Stimulated activated CD4-positive, alpha-beta T cell treated with anti-CD3 and anti-CD28 coated beads, TNF-alpha, amount 100 ng/mL, for 4 hours (primary cell): ENCODE measurements at places on chromosomes 6 and 20.

DNA sequence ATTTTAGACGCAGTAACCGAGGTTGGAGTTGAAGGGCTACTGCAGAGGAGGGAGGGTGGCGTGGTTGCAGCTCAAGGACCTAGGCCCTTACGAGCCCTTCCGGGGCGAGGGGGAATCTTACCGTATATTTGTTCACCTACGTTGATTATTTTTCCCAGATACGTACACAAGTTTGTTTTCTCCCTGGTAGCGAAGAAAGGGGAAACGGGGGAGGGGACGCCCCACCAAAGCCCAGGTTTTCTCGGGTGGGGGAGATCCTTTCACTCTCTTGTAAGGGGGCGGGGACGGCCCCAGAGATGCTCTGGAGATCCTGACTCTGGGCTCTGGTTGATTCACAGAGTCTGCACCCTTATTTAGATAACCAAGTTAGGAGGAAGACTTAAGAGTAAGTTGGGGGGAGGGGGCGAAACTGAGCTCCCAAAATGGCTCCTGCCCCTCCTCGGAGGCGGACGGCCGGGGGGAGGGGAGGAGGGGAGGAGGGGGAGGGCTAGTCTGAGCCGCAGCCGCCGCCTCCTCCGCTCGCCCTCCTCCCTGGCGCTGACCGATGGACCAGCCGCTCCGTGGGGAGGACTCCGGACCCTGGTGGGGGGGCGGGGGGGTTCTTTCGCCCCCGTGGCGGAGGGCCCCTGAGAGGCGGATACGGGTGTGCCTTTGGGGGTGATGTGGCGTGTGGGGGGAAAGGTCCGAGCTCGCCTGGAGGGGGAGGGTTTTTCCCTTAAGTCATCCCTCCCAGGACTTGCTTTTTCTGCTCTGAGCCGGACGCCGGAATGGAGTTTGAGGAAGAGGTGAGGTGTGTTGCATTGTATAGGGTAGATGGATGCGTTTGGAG lies 2.2 kb downstream of the BRD2 start:
- peak; percentile 67 for DNase-seq

DNA sequence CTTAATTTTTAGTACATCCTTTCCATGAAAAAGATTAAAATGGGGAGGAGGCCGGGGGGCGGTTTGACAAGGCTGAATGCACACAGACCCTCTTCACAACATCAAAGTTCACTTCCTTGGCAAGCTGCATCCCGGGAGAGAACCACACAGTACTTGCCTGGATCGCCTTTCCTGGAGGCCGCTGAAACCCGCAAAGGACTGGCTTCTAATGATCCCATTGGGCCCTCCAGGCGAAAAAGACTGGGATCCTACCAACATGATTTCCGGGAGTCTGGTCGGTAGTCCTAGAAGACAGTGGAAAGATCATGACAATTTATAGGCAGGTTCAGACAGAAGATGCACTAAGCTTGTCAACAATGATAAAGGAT lies 60.2 kb downstream of the RIPOR2 start:
- no peak for DNase-seq

GRCh38 chr6:31462026-31462963 lies 35.6 kb upstream of the MICB start:
- DNase-seq: no peak

DNA sequence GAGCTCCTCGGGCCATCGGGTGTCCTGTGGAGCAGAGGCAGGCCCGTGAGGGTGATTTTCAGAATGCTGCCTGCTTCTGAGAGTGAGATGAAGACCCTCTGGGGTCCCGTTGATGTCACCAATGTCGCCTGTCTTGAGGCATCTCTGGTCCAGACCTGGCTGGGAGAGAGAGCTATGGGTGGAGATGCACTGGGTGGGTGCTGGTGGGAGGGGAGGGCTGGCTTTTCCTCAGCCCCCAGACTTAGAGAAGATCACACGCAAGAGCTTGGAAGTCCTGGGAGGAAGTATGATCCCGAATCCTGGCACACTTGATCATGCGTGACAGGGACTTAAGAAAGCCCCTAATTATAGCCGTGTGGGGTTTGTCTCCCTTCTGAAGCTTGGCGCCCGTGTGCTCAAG lies 103.2 kb upstream of the CD93 start:
- no peak for DNase-seq

DNA sequence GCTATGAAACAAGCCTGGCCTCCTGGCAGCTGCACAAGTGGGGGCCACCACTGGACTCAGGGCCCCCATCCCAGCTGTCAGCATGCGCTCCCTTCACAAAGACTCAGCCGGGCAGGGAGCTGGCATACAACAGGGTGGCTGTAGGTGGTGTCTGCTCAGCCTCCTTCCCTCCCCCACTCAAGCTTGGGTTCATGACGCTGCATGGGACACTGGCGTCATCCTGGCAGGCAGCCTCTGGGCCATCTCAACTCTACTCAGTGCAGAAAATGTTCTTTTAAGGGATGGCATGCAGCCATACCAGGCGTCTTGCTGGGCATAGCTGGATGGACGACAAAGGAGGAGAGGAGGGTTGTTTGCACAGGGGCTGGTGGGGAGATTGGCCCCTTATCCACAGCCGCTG lies 30.5 kb downstream of the SAYSD1 start:
- no peak for DNase-seq

- no peak for DNase-seq
These were observed 606 bp upstream of the ULBP1 start for GRCh38 chr6:149963212-149963461.

- DNase-seq: no peak
These were observed 109.3 kb downstream of the CFAP61 start for GRCh38 chr20:20161611-20162010.

- no peak for DNase-seq
These were observed 8.5 kb downstream of the STAU1 start for GRCh38 chr20:49179368-49180277.

DNA sequence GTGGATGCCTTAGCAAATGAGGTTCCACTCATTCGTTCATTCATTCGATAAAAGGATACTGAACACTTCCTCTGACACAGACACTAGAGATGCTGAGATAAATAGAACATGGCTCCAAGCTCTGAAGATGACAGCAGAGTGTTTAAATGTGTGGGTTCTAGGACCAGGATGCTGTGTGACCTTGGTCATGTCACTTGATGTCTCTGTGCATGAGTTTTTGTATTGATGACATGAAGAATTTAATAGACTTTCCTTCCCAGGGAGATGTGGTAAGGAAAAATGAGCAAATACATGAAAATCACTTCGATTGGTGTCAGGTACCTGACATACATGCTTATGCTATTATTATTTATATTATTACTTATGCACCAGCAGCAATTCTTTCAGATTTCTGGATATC lies 34.3 kb upstream of the CD83 start:
- DNase-seq: no peak

GRCh38 chr6:130116273-130116672 lies 97.9 kb downstream of the L3MBTL3 start:
- no peak for DNase-seq

DNA sequence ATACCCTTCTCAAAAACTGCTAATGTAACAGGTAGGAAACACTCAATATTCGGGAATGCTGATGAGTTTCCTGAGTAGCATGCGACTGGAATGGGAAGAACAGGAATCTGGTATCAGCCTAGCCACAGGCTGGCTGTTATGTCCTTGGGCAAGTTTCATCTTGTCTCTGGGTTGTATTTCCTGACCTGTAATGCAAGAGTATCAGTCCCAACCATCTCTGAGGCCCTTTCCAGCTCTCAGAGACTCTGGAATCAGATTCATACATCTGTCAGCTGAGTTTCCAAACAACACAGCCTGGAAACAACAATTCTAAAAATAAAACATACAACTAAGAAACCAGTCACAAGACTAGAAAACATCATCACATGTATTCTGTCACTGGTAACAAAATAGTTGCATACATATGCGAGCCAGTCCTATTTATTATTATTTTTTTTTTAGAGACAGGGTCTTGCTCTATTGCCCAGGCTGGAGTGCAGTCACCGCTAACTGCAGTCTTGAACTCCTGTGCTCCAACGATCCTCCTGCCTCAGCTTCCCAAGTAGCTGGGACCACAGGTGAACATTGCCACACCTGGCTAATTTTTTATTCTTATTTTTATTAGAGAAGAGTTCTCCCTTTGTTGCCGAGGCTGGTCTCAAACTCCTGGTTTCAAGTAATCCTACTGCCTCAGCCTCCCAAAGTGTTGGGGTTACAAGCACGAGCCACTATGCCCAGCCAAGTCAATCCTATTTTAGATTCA lies 16.7 kb upstream of the TFAP2A start:
- DNase-seq: no peak

DNA sequence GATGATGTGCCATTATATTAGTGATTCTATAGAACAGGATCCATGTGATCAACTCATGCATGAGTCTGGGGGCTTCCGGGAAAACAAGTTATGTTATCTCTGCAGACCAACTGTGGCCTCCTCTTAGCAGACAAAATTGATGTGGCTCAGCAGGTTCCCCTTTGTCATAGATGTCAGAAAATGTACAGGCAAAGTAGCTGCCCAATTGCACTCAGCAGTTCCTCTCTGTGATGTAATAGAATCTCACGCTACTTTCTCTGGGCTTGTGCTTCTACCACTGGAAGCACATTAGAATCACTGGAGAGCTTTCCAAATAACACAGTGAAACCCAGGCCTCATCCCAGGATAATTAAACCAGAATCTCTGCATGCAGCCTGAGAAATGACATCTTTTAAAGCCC lies 253.1 kb downstream of the SLC24A3 start:
- DNase-seq: no peak

GRCh38 chr20:34755367-34755766 lies 51.2 kb downstream of the TP53INP2 start:
- DNase-seq: no peak

DNA sequence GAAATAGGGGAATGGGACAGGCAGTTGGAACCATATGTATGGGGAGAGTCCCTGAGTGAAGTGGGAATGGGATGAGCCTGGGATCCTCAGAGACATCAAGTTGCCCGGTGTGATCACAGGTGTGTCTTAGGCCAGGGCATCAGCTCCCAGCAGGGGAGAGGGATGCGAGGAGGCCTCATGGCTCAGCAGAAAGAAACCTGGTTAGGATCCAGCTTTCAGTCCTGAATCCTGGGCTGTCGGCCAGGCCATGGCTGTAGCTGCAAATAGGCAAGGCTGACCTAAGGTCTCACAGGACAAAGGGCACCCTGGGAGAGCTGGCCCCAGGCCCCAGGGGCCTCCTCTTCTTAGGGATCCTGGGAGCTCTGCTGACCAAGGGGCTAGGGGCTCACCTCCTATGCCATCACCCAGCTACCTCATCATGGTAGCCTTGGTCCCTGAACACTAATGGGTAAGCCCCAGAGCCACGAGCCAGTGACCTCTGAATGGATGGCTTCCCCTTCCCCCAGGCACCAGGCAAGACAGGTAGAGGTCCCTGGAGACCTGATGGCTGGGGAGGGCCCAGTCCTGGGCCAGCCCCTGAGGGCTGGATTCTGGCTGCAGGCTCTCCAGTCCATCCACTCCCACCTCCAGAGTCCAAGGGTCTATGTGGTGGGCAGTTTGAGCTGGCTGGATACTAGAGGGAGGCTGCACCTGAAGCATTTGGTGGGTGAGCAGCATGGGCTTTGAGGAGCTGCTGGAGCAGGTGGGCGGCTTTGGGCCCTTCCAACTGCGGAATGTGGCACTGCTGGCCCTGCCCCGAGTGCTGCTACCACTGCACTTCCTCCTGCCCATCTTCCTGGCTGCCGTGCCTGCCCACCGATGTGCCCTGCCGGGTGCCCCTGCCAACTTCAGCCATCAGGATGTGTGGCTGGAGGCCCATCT lies at the start of gene SLC22A7:
SLC22A7 (plus strand) TSS at position 617 of the 921 bp plus-strand sequence; CDS start at position 716, 99 bp downstream.
- DNase-seq: no peak

GRCh38 chr6:116763906-116764628 lies 1.5 kb downstream of the FAM162B start:
- DNase-seq: no peak

DNA sequence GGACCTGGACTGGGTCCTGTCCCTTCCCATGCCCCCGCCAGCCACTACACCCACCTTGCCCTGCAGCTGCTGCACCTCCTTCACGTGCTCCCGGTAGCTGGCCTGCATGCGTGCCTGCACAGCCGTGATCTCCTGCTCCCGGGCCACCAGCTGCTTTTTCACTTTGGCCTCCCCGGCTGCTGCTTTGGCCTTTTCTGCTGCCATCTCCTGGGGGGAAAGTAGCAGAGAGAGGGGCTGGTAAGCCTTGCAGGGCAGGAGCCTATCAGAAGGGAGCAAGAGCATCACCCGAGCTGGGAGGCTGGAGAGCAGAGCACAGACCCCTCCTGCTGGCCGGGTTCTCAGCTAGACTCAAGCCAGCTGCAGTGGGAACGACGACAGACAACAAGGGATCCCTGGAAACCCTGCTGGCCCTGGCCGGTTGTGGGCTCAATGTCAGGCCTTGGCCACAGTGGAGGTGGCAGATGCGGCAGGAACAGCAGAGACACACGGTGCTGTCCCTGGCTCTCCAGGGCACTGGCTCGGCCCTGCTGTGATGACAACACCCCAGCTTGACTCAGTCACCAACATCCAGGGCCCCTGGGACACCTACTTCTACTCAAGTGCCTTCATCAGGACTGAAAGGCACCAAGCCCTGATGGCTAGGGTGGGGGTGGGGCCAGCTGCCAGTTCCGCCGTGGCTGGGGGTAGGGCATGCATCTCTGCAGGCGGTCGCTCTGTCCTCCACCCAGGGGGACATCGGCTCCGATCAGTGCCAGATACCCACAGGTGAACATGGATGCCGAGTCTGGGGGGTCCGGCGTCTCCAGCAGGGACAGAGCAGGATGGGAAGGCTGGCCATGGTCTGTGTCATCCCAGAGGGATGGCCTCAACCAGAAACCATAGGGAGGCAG lies 45.3 kb downstream of the RRBP1 start:
- no peak for DNase-seq

DNA sequence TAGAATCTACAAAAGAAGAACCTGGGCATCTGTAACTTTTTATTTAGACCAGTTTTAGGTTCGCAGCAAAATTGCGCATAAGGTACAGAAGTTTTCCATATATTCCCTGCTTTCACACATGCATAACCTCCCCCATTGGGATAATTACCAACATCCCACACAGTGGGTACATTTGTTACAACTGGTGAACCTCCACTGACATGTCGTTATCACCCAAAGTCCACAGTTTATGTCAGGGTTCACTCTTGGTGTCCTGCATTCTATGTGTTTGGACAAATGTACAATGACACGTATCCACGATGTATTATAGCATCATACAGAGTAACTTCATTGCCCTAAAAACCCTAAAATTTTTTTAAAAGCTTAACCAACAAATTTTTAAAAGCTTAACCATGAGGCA lies 109.7 kb downstream of the SMLR1 start:
- no peak for DNase-seq
